ENCODE measurements at places on chromosomes 2 and 18.

- DNase-seq: no peak
Observed at GRCh38 chr2:101466426-101466825, 8.5 kb downstream of the RFX8 start.

DNA sequence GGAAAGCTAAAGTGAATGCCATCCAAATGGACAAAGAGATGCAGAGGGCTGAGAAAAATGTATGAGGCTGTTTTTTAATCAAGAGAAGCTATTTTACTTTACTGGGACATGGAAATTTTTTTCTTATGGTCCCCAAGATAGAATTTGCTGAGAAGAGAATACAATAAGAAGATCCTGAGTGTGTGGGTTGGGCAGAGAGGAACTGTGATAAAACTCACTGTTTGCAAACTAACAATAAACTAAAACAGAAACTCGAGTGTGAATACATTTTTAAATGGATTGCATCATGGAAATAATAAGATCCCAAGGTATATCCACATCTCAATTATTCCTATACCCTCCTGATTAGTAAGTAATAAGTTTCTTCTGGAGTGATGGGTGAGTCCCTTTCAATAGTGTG, 4.4 kb downstream of the NEB start:
- DNase-seq: no peak

DNA sequence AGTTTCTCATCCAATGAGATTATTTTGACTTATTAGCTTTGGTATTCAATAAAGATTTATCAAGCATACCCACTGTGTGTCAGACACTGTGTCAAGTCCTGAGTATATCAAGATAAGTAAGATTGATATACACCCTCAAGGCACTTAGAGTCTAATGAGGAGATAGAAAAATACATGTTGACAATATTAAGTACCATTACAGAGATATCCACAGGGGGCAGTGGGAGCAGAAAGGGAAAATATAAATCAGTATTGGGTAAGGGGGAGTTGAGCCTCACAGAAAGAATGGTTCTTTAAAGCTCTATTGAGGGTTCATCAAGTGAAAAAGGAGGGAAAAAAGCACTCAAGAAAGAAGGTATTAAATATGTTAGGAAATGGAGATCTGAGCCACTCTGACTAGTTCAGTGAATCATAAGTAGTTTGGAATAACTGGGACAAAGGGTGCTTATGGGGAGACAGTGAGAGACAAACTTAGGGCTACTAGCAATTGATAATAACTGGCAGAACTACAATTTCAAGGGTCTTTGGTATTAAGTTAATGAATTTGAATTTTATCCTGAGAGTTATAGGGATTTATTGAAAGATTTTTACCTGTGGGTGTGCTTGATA, 45.5 kb upstream of the SLC8A1 start:
- DNase-seq: no peak

- no peak for DNase-seq
Observed at GRCh38 chr2:30305235-30305634, 73.9 kb downstream of the LBH start.

GRCh38 chr2:96198921-96199320, 9.7 kb downstream of the STARD7 start:
- DNase-seq: no peak

DNA sequence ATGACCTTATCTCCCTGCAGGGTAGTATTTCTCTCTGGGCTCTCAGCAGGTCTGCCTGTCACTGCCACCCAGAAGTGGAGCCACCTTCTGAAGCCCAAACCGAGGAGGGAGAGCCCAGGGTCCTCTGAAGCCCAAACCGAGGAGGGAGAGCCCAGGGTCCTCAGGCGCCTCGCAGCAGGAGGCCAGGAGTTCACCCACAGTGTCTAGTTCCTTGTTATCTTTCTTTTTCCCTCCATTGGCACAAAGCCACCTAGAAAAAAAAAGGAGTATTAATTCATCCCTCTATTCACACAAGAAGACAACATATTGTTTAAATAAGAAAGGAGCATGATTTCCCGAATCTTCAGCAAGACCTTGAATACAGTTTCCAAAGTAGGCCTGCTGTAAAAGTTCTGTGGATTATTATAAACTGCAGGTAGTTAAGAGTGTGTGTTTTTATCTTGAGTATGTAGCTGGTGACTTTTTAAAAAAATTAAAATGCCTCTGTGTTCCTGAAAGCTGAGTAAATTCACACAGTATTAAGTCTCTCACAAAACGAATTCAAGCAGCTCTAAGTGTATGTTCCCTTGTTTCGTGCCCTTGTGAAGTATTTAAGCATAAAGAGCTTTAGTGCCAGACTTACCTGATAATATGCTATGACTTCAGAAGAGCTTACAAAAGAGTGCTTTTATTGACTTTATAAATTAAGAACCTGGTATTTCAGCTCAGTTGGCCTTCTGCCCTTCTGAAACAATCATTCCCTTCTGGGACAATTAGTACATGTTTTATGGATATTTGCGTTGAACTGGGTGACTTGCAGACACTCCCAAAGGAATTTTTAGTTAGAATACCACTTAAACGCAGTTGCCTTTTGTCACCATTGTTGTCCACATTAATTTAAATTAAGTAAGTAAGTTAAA, 11.7 kb upstream of the GRHL1 start:
- no peak for DNase-seq

DNA sequence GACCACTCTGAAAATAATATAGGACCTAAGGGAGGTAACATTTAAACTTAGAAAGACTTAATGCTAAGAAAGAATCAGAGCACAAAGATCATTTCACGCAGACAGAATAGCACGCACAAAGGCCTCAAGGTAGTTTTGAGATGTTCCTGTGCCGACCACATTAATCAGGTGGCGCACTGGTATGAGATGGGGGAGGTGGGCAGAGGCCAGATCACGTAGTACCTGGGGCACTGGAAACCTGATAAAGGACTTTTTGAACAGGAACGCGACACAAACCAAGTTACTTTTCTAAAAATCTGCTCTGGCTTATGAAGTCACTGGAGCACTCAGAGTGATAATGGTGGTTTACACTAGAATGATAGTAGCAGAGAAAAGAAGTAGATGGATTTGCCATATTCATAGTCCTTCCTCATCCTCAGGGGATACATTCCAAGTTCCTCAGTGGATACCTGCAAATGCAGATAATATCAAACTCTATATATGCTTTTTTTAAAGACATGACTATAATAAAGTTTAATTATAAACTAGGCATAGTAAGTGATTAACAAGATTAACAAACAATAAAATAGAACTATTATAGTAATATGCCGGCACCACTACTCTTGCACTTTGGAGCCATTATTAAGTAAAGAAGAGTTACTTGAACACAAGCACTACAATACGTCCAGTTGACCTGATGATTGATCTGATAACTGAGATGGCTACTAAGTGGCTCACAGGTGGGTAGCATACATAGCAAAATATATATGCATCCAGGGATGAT, 42.6 kb upstream of the CDCA7 start:
- no peak for DNase-seq

- DNase-seq: no peak
Observed at GRCh38 chr18:63908858-63909257, 1.1 kb downstream of the SERPINB10 start.

DNA sequence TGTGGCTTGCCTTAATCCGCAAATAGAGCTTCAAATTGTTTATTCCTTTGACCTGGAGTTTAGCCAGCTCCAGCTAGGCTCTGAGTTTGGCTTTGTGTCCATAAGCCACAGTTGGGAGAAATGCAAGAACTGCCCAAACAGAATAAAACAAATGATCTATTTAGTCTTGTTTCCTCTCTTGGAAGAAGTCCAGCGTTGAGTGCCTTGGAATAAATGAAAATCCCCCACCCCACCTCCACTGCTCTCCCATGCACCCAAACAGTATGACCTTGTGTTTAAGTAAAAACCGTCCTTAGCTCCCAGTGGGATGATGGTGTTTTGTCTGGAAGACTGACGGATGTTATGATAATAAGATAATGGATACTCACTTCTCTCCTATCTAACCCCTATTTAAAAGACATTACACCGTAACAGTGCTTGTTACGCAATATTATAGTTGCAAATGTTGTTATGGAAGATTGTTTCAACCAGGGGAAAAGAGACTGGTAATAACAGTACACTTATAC, 3.2 kb upstream of the SERPINE2 start:
- no peak for DNase-seq

- peak; percentile 83 for DNase-seq
Observed at GRCh38 chr2:30447149-30448045, at the start of gene LCLAT1. Gene LCLAT1 (plus strand): TSS chr2:30447246. CDS start chr2:30525591, 78,345 bp downstream.

DNA sequence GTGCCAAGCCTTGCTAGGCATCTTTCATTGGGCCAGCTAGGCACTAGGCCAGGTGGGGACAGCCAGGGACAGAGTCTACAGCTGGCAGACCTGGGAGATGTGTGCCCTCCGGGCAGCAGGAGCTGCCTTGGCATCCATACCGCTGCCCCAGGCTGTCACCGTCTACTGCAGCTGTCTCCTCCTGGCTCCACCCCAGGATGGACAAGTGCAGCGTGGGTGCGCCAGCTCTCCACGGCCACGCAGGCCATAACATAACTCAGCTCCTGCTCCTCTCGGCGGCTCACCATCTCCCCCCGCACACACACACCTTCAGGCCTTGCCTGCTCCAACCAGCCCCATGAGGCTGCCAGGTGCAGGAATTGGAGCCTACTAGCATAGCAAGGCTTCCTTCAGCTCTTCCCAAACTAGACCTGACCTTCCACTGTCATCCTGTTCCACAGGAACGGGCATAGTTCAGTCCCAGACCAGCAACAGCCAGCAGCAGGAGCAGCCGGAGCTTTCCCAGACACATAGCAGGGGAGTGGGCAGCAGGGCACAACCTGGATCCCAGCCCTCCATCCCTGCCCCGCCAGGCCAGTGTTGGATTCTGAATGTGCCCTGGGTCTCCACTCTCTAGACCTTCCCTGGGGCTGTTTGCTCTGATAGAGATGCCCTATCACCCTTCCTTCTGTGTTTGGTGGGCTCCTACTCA, 2.5 kb upstream of the ADRA2B start:
- DNase-seq: no peak

DNA sequence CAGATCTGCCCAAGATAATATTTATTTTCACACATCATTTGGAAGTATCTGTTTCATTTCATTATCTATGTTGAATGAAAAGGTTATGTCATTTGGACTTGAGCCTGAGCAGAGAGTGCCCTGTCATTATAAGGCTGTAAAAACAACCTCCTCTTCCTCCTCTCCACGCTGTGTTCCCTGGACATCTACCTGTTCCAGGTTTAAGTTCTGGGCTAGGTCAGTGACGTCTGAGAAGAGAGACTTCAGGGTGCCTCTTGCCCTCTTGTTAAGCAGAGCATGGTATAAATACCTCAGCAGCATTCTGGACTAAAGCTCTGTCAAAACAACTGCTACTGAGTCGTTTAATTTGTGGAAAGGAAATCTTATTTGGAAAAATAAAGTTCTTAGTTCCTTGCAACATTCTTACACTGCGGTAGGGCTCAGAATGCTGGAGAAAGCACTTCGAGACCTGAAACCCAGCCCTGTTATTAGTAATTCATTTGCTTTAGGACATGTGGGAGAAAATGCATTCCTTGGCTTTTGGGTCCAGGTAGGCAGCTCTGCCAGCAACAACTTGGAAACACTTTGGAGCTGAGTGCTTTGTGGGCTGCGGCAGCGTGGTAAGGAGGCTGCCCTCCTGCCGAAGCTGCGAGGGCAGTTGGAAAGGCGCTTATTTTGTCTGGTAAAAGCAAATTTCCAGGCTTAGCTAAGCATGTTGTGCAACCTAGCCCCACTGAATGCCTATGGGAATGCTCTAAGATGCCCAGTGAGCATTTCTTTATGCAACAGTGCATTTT, 91.8 kb upstream of the NEDD4L start:
- no peak for DNase-seq
